ENCODE measurements at places on chromosomes 6 and 20.

DNA sequence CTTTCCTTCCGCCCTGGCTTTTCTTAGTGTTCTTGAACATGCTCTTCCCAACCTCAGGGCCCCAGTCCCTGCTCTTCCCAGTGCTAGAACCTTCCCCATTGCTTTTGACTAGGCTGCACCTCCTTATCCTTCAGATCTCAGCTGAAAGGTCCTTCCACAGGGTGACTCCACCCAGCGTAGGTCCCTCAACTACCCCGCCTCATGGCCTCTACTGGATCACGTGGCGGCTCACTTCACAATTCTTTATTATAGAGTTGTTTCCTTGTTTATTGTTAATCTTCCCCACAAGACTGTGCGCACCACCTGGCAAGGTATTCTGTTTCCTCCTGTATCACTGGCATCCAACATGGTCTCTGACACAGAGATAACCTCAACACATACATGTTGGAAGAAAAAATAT, 31.2 kb downstream of the TTLL9 start:
- no peak for DNase-seq

DNA sequence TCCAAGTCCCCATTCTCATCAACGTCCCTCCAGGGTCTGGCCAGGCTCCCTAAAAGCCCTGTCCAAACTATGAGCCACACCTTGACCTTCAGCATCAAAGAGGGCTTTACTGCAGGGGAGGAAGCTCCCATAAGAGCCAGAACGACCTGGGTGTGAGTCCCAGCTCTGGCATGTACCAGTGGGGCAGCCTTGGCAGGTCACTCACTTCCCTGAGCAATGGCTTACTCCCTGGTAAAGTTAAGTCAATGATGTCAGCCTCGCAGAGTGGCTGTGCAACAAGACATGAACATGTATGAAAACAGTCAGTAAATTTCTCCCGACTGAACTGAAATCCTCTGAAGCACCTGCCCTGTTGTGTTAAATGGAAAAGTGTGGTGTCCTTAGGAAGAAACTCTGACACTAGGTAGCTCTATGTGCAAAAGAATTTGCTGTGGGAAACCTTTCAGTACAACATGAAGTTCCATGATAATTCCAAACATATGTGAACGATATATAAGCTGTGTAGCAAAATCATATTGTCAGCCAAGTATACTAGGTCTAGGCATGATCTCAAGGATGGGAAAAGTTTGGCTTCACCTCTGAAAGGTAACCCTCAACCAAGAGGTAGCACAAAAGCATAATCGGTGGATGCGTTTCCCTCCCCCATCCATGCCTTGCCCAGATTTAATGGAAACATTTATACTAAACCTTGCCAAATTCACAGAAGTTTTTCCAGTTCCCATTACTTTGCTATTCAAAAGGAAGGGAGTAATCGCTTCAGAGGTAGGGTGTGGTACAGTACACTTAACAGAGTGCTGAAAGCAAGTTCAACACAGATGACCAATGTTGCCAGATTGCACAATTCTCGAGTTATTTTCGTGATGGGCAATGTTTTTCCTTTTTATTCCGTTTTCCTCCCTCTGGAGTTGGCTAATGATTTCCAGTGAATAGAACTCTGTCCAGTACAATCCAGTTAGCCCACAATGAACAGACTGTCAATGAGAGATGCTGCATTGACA, 49.0 kb upstream of the RANBP9 start:
- DNase-seq = no peak

- no peak for DNase-seq
Measured at GRCh38 chr20:6469695-6470094, 297.8 kb upstream of the BMP2 start.

DNA sequence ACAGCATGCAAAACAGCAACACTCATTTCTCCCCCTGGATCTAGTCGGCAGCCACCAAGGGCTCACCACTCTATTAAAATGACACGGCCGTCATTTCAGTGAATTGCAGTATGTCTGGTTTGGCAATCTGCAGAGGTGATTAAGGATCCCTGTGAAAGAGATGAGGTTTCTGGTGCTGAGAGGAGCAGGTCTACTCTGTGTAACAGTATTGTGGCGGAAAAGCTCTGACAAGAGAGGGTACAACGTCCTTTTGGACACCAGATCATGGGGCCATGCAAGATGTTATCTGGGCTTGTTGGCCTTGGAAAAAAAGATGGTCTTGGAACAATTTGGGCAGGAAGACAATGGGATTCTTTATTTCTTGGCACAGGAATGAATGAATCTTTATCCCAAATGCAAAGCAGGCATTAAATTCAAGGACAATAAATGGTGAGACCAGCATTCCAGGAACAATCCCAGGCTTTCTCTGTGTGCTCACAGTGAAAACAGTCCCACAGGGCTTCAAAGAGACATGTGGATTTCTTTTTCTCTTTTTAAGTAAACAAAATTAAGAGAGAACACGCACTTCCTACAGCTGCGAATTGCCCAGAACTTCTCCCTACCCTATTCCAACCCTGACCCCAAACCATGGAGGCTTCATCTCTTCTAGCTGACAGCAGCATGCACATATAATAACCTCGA, 33.7 kb upstream of the ADGRF1 start:
- DNase-seq = no peak

DNA sequence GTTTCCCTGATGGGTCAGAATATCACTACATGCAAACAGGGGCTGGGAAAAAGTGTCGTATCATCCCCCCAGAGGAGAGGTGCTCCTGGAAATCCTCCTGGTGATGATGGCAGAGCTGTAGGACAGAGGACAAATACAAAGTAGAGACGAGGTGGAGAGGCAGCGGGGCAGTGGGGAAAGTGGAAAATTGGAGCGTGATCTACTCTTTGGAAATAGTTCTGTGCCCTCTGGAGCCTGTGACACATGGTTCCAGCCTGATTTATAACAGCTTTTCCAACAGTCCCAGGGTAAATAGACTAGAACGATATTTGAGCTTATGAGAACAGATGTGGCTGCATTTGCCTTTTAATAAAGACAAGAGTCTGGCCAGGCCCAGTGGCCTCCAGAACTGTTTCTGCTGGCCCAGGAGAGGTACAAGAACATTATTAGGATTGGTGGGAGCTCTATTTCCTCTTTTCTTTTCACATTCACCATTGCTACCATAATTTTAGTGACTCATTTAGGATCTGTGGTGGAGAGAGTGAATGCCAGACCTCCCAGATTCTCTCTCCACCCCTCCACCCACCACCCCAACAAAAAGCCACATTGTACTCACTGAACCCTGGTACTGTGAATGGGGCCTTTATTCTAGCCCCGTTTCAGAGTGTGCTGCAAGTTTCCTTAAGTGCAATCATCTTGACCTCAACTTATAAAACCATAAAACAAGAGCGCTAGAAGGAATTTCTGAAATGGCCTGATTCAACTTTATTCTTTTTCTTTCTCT, 78.3 kb downstream of the BTBD3 start:
- DNase-seq = no peak

DNA sequence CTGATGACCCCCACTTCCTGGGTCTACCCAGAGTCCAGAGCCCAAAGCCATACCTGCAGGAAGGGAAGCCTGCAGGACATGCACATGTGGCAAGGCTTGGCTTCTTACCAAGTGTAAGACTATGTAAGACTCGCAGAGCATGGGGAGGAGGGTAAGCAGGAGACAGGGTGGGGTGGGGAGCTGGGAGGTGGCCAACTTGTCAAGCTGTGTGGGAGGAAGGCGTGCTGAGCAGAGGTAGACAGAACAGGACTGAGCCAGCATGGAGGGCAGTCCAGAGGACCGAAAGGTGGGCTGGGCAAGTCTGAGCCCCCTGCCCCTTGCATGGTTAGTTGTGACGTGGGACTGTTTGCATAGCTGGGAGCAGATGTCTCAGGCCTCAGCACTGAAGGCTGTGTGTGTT, 53.4 kb upstream of the RNF24 start:
- no peak for DNase-seq

DNA sequence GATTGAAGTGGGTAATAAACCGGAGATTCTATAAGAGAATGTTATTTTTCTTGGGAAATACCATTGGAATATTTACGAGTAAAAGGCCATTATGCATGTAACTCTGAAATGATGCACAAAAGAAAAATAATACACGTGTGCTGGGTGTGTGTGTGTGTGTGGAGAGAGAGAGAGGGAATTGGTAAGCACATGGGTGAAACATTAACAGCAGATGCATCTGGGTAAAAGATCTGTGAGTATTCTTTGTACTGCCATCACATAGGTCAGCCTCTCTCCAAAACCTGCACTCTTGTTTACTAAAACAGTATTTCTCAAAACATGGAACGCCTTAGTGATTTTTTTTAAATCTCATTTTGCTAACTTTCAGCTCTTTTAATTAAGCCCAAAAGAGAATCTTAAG, 28.9 kb downstream of the EYA2 start:
- no peak for DNase-seq

- peak; percentile 62 for DNase-seq
Measured at GRCh38 chr6:124881898-124882578, 80.2 kb upstream of the RNF217 start.

GRCh38 chr6:29746846-29747687, 23.8 kb downstream of the HLA-F start:
- no peak for DNase-seq

DNA sequence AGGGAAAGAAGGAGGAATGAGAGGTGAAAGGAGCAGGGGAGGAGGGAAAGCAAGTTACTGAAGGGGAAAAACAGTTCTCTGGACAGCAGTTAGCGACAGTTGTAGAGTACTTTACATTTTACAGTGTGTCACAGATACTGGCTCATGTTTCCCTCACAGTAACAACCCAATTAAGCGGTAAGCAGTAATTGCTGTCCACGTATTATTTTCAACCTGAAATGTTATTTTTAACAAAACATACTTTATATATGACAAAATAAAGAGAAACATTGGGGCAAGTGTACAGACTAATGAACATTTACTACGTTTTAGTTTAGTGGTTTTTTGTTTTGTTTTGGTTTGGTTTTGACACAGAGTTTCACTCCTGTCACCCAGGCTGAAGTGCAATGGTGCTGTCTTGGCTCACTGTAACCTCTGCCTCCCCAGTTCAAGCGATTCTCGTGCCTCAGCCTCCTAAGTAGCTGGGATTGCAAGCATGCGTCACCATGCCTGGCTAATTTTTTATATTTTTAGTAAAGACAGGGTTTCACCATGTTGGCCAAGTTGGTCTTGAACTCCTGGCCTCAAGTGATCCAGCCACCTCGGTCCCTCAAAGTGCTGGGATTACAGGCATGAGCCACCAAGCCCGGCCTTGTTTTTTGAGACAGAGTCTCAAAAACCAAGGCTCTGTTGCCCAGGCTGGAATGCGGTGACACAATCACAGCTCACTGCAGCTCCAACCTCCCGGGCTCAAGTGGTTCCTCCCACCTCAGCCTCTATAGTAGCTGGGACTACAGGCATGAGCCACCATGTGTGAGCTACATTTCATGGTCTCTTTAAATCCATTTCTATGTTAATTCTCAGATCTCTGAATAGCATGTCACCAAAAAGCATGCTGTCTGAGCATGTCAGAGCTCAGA, 22.6 kb upstream of the BTN3A2 start:
- DNase-seq = no peak
